Endothelial cell of umbilical vein (primary cell): ENCODE measurements at places on chromosomes 5 and 9. TPM values are rescaled to one million over a fixed set of nuclear protein-coding genes. Genes with fewer than 3 reads are reported as not detected.
A peak's percentile ranks its signal among the peaks of the same experiment; 100 is the strongest.

CRB2 gene
- not detected in 2 replicates for total RNA-seq

ACTBL2 gene
- not detected in 2 replicates for total RNA-seq

NADK2 gene
- 18.2 and 20.3 TPM in 2 replicates for total RNA-seq

NEUROG1 gene
- total RNA-seq, result not detected in 2 replicates

SPATA31E1 gene
- total RNA-seq, result not detected in 2 replicates

- H3K27ac ChIP-seq, result no peak overlapping the region
- no peak overlapping the region for H3K4me3 ChIP-seq
- H3K4me1 ChIP-seq, result no peaks in the 10 kb centered on the region
- H3K27me3 ChIP-seq, result no peaks in the 10 kb centered on the region
Measured at GRCh38 chr9:119009249-119009648, 360.0 kb downstream of the BRINP1 start.

DNA sequence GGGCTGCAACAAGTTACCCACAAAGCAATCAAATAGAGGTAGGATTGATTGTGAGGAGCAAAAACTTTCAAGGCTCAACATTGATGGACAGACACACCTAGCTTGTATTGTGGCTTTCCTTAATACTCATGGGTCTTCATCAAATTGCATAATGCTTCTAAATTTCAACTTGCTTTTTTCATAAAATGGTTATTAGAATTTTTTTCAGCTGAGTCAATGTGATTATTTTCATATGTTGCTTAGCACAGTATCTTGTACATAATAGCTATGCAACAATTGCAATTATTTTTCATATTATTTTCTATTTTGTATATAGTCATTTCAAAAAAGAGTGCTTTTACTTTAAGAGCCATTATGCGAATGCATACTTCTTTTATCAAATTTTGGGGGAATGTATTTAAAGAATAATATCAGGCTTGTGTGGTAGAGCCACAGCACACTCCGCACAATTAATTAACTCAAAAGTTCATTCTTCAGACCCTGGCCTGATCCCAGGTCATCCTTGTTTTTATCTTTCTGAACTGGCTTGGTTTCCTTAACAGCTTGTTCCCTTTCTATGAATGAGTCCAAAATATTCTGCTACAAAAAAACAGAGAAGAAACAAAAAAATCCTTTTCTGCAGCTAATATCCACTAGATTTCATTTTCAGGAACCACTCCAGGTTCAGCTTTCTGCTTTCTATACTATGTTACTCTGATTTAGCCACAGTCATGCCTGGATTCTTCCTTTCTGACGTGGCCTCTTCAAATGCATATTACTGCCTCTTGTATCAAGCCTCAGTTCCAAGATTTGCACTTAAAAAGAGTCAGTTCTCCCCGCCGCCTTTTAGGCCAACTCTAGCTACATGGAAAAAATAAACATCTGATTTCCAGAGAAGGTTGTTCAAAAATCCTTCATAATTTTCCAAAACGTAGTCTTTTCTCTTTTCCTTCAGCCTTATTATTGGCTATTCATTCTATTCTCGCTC lies 45.3 kb upstream of the CDH9 start:
- no peak overlapping the region for H3K27ac ChIP-seq
- H3K4me1 ChIP-seq, result no peaks in the 10 kb centered on the region
- H3K36me3 ChIP-seq, result no peaks in the 10 kb centered on the region
- H3K27me3 ChIP-seq, result no peaks in the 10 kb centered on the region
- DNase-seq, result no peak
- no peak overlapping the region for H3K4me3 ChIP-seq

DNA sequence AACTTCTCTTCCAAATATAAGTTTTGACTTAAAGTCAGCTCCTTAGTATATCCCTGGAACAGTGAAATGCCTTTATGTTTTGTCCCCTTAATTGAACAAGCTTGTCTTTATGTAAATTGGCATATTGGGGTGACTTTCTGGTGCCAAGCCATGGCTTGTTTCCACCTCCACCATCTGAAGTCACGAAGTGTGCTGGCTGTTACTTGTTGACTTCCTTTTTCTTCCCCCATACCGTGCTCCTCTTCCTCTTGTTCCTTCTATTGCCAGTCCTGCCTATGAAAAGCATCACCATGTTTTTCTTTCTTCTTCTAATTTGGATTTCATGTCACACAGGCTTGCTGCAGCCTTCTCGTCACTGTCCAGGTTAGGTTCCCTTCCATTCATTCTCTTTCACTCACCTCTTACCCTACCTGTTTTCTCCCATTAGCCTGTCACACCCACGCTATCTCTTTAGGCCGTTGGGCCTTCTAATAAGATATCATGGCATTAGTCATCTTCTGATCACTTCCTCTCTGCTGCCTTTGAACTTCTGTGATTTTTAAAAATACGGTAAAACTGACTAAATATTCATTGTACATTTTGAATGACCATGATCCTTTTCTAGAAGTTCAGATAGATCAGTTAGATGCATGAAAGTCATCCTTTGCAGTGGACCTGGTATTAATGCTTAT lies 48.1 kb downstream of the IQGAP2 start:
- peaks cover 3% of the 10 kb centered on the region for H3K27me3 ChIP-seq
- H3K4me1 ChIP-seq, result no peaks in the 10 kb centered on the region
- H3K27ac ChIP-seq, result no peak overlapping the region
- H3K4me3 ChIP-seq, result no peak overlapping the region
- no peak for DNase-seq

- H3K27ac ChIP-seq, result peak overlapping the region; percentile 32
- H3K4me1 ChIP-seq, result peaks cover 12% of the 10 kb centered on the region
- no peaks in the 10 kb centered on the region for H3K36me3 ChIP-seq
- no peaks in the 10 kb centered on the region for H3K27me3 ChIP-seq
- H3K4me3 ChIP-seq, result peak overlapping the region; percentile 88
- peak; percentile 58 for DNase-seq
Measured at GRCh38 chr5:56480705-56481427, 247.7 kb upstream of the ANKRD55 start.

DNA sequence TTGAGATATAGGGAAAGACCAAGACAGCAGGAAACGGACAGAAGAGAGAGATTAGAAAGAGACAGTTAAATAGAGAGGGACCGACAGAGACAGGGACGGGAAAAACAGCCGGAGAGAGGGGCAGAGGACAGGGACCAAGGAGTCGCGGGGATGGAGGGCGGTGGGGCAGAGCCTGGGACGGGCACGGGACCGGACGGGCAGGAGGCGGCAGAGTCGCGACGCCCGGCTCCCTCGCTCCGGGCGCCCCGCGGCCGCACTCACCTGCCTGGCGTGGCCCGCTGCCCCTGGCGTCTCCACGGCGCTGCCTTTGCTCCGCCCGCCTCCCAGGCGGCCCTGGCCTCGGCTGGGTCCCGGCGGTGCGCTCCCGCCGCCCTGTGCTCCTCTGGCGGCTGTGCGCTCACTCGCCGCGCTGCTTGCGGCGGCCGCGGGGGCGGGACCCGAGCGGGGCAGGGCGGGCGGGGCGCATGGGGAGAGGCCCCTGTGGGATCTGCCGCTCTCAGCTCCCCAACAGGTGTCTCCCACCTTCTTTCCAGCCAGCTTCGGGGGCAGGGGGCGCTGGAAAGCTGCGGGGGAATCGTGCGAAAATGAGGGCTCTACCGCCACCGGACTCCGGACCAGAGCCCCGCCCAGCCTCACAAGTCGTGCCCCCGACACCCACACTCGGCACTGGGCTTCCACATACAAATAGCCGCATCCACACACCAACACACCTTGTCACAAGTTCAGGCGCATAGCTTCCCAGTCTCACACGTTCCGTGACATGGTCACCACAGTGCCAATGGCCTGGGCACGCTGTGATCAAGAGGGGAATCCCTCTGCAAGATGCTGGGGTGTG lies at the start of gene ARID3C:
ARID3C (minus strand) TSS at position 411 of the 835 bp plus-strand sequence. CDS start 1,052 bp downstream, outside the sequence.
- peaks cover 74% of the 10 kb centered on the region for H3K27me3 ChIP-seq
- no peak for DNase-seq
- H3K4me3 ChIP-seq, result peak within 1 kb of the TSS; percentile 18

GRCh38 chr5:119395080-119395836 lies 39.4 kb downstream of the TNFAIP8 start:
- H3K4me1 ChIP-seq, result peaks cover 25% of the 10 kb centered on the region
- H3K27me3 ChIP-seq, result no peaks in the 10 kb centered on the region
- DNase-seq, result no peak
- no peak overlapping the region for H3K27ac ChIP-seq

DNA sequence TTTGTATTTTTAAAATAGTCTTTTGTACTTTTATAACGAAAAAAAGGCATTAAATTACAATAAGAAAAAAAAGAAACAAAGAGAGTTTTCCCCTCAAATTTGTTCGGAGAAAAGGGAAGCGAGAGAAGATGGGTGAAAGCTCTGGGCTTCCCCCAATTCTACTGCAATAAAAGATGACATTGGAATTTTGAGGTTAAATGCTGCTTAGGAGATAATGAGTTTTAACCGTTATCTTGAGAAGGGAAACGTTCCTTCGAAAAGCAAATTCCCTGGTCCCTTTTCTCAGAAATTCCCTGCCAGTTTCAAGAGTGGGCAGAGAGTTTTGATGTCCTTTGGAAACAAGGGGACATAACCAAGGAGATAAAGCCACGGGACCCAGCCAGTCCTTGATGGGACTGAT lies 18.4 kb upstream of the ERGIC1 start:
- H3K36me3 ChIP-seq, result no peaks in the 10 kb centered on the region
- H3K27ac ChIP-seq, result no peak overlapping the region
- H3K27me3 ChIP-seq, result no peaks in the 10 kb centered on the region
- DNase-seq, result no peak
- no peak overlapping the region for H3K4me3 ChIP-seq
- no peaks in the 10 kb centered on the region for H3K4me1 ChIP-seq

- no peaks in the 10 kb centered on the region for H3K36me3 ChIP-seq
- H3K27me3 ChIP-seq, result no peaks in the 10 kb centered on the region
- DNase-seq, result no peak
Measured at GRCh38 chr9:81898851-81899250, 29.4 kb upstream of the SPATA31D4 start.

DNA sequence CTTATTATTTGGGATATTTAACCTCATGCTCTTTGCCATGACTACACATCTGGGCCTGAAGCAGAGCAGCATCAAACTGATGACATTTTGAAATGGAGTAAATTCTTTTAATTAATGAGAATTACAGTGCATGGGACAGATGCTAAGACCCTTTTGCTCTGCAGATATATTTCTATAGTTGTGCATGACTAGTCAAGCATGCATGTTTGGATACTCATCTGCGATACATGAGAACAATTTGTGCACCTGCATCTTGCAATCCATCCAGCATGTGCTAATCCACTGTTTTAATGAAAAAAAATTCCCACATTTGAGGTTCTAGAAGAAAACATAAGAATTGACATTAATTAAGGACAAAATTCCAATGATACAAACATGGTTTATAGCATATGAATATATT lies 1047.6 kb upstream of the ACO1 start:
- no peaks in the 10 kb centered on the region for H3K27me3 ChIP-seq
- H3K36me3 ChIP-seq, result no peaks in the 10 kb centered on the region
- H3K4me1 ChIP-seq, result peaks cover 20% of the 10 kb centered on the region
- no peak for DNase-seq
- H3K27ac ChIP-seq, result peak overlapping the region; percentile 41

DNA sequence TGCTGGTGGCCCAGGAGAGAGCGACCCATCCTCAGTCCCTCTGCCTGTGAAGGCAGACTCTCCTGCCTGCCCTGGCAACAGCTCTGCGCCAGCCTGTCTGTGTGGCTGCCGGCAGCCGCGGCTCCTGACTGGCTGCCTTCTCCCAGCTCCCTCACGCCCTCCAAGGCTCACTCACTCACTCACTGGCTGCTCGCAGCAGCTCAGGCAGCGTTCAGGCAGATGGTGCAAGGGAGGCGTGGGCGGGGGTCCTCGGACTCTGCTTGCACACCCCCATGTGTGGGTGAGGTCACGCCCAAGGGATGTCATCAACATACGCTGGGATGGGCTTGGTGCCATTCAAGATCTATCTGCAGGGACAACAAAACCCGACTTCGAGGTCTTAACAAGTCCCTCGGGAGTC lies 66.7 kb downstream of the DAB2IP start:
- peaks cover 5% of the 10 kb centered on the region for H3K4me1 ChIP-seq
- H3K4me3 ChIP-seq, result no peak overlapping the region
- no peaks in the 10 kb centered on the region for H3K36me3 ChIP-seq
- no peak overlapping the region for H3K27ac ChIP-seq
- no peak for DNase-seq
- no peaks in the 10 kb centered on the region for H3K27me3 ChIP-seq

- no peak for DNase-seq
- H3K27ac ChIP-seq, result no peak overlapping the region
- H3K4me1 ChIP-seq, result peaks cover 2% of the 10 kb centered on the region
- no peaks in the 10 kb centered on the region for H3K27me3 ChIP-seq
- H3K4me3 ChIP-seq, result no peak overlapping the region
Measured at GRCh38 chr9:80066931-80067330, 495.2 kb downstream of the TLE4 start.

GRCh38 chr5:55063899-55064298 lies 38.5 kb upstream of the GZMA start:
- H3K27me3 ChIP-seq, result no peaks in the 10 kb centered on the region
- no peaks in the 10 kb centered on the region for H3K36me3 ChIP-seq
- no peak overlapping the region for H3K4me3 ChIP-seq
- H3K27ac ChIP-seq, result no peak overlapping the region
- H3K4me1 ChIP-seq, result peaks cover 15% of the 10 kb centered on the region

GRCh38 chr9:36642817-36643216 lies 70.1 kb downstream of the MELK start:
- no peaks in the 10 kb centered on the region for H3K27me3 ChIP-seq
- no peaks in the 10 kb centered on the region for H3K4me1 ChIP-seq
- DNase-seq, result no peak
- no peaks in the 10 kb centered on the region for H3K36me3 ChIP-seq
- no peak overlapping the region for H3K4me3 ChIP-seq

DNA sequence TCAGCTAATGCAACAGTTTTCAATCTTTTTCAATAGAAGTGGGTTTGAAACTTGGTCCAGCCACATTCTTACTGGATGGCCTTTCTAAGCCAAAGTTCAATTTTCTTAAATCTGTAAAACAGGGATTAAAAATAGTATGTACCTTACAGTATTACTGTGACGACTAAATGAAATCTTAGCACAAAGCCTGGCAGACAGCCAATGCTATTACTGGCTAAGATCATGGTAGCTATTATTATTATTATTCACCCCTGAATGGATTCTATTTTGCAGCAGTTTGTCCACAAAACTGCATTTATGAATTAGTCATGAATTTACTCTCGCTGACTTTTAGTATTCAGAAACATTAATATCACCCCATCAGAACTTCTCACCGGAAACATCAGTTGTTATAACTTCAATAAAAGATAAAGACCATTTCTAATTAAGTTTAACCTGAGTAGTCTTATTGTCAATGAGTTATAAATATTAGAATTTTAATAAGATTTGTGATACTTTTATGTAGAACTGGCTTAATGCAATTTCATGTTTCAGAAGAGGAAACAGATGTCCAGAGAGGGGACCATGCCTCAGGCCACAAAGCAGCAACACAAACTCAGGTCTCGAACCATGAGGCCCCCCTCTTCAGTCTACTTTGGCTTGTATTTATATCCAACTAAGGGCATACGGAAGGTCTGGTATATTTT lies 468.2 kb downstream of the ARHGEF28 start:
- no peaks in the 10 kb centered on the region for H3K36me3 ChIP-seq
- peaks cover 3% of the 10 kb centered on the region for H3K4me1 ChIP-seq
- H3K27ac ChIP-seq, result no peak overlapping the region
- peaks cover 2% of the 10 kb centered on the region for H3K27me3 ChIP-seq
